ENCODE measurements at places on chromosomes 5 and 9. TPM values are rescaled to one million over a fixed set of nuclear protein-coding genes. Genes with fewer than 3 reads are reported as not detected.

Gene CDX1
- polyA plus RNA-seq, result 0.44 TPM

Gene SPATA31A3
- not detected for polyA plus RNA-seq

Gene CD14
- 8.7 TPM for polyA plus RNA-seq

GRCh38 chr5:81700166-81700565, 50.7 kb downstream of the SSBP2 start:
- H3K27ac ChIP-seq, result no peak overlapping the region
- no peaks in the 10 kb centered on the region for H3K36me3 ChIP-seq
- H3K27me3 ChIP-seq, result no peaks in the 10 kb centered on the region
- H3K4me3 ChIP-seq, result no peak overlapping the region
- H3K4me1 ChIP-seq, result no peaks in the 10 kb centered on the region

DNA sequence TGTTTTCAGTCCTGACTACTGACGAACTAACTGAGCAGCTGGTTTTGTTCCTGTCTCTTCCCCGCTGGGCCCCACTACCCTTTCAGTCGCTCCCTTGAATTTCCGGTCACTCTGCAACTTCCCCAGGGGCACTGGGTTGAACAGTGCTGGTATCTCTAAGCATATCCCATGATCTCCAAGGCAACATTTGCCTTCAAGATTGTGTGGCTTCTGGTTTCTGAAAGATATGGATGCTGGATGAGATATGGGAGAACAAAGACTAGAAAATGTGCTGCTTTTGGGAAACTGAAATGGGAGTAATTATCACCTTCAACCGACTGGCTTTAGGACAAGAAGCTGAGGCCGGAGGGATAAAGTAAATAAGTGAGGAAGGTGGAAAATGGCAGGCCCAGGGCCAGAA, 258.2 kb upstream of the PIK3R1 start:
- no peak overlapping the region for H3K27ac ChIP-seq
- no peaks in the 10 kb centered on the region for H3K27me3 ChIP-seq
- no peaks in the 10 kb centered on the region for H3K36me3 ChIP-seq

- H3K36me3 ChIP-seq, result no peaks in the 10 kb centered on the region
- no peak overlapping the region for H3K27ac ChIP-seq
- no peaks in the 10 kb centered on the region for H3K4me1 ChIP-seq
These were observed 42.5 kb downstream of the CYSTM1 start for GRCh38 chr5:140217299-140218026.

- H3K27ac ChIP-seq, result peak overlapping the region; percentile 68
- H3K27me3 ChIP-seq, result no peaks in the 10 kb centered on the region
These were observed 1.7 kb downstream of the SH3PXD2B start for GRCh38 chr5:172452398-172453205.

DNA sequence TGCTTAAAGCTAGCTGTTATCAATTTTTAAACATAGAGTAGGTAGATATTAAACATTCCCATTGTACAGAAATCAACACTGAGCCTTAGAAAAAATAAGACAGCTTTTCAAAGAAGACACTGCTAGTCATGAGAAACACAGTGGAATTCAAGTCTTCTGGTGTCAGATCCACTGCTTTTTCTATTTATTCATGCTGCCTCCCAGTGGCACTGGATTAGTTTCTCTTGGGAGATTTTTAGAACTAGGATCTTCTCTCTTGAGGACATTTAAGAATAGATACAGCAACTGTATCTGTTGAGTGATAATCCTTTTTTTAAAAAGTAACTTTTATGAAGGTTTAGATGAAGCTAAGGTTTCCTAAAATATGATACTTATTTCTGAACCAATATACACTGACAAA, 1635.4 kb upstream of the C9orf72 start:
- no peak overlapping the region for H3K4me3 ChIP-seq
- no peak overlapping the region for H3K27ac ChIP-seq
- no peak for DNase-seq
- H3K4me1 ChIP-seq, result peaks cover 2% of the 10 kb centered on the region
- no peaks in the 10 kb centered on the region for H3K36me3 ChIP-seq

GRCh38 chr5:59790776-59791475, 102.6 kb downstream of the PDE4D start:
- no peak for DNase-seq
- H3K4me1 ChIP-seq, result no peaks in the 10 kb centered on the region
- no peak overlapping the region for H3K27ac ChIP-seq
- no peaks in the 10 kb centered on the region for H3K36me3 ChIP-seq
- no peaks in the 10 kb centered on the region for H3K27me3 ChIP-seq
- H3K4me3 ChIP-seq, result peak overlapping the region; percentile 12

DNA sequence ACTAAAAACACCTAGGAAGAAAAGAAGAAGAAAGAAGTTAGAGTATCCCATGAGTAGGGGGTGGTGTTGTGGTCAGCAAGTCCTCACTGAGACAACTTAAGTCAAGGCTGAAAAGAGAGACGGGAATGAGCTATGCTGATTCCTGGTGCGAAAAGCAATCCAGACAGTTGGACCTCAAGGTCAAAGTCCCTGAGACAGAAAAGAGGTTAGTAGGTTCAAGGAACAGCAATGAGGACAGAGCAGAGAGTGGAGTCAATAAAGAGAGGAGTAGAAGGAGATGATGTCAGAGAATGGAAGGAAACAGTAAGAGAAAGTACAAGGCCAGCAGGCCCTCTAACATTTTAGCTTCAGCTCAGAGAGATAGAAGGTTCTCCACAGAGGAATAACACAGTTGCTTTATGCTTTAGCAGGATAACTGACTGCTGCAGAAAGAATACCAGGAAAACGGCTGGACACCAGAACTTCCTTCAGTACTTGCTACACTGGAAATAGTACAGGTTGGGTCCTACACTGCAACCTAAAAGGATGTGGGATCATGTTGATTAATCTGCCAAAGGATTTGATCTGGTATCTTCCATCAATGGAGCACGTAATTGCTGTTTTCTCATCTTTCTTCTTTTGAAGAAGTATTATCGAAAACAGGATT, 43.6 kb downstream of the GNAQ start:
- no peaks in the 10 kb centered on the region for H3K36me3 ChIP-seq
- H3K27me3 ChIP-seq, result no peaks in the 10 kb centered on the region
- H3K27ac ChIP-seq, result no peak overlapping the region
- H3K4me1 ChIP-seq, result peaks cover 21% of the 10 kb centered on the region
- no peak for DNase-seq

DNA sequence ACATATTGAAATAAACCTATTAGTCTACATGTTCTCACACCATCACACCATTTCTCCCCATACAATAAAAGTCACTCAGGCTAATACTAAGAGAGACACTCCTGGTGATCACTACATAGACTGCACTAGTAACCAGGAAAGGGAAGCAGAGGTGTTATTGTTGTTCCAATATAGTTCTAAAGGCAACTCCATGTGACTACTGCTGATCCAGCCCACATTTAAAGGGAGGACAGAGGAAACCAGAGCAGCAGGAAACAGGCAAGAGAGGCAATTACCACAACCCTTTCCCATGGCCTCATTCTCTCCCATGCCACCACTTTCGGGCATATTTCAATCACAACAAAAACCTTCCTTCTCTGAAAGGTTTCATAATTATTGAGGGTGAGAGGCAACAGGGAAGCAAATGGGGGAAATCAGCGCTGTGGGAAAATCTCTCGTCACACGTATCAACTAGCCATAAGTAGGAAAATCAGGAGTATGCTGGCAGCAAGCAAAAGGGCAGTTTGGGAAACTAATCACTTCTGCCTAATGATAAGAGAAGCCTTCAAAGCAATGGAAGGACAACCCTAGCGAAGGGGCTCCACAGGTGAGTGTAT, 1.8 kb downstream of the UBAP2 start:
- peaks cover 6% of the 10 kb centered on the region for H3K4me1 ChIP-seq
- H3K27me3 ChIP-seq, result no peaks in the 10 kb centered on the region
- no peak overlapping the region for H3K27ac ChIP-seq

GRCh38 chr5:64838376-64838775, 69.6 kb downstream of the CWC27 start:
- H3K4me1 ChIP-seq, result peaks cover 2% of the 10 kb centered on the region
- no peaks in the 10 kb centered on the region for H3K36me3 ChIP-seq
- no peak for DNase-seq
- H3K27ac ChIP-seq, result no peak overlapping the region
- H3K27me3 ChIP-seq, result no peaks in the 10 kb centered on the region
- no peak overlapping the region for H3K4me3 ChIP-seq
